C1 segment of cervical spinal cord (tissue), 14 donors: ENCODE measurements at places on chromosomes 2 and 18.

GRCh38 chr18:55407191-55407590, 180.8 kb downstream of the TCF4 start:
- DNase-seq = no peak

- no peak for DNase-seq
These were observed 39.5 kb downstream of the RRM2 start for GRCh38 chr2:10161961-10162441.

DNA sequence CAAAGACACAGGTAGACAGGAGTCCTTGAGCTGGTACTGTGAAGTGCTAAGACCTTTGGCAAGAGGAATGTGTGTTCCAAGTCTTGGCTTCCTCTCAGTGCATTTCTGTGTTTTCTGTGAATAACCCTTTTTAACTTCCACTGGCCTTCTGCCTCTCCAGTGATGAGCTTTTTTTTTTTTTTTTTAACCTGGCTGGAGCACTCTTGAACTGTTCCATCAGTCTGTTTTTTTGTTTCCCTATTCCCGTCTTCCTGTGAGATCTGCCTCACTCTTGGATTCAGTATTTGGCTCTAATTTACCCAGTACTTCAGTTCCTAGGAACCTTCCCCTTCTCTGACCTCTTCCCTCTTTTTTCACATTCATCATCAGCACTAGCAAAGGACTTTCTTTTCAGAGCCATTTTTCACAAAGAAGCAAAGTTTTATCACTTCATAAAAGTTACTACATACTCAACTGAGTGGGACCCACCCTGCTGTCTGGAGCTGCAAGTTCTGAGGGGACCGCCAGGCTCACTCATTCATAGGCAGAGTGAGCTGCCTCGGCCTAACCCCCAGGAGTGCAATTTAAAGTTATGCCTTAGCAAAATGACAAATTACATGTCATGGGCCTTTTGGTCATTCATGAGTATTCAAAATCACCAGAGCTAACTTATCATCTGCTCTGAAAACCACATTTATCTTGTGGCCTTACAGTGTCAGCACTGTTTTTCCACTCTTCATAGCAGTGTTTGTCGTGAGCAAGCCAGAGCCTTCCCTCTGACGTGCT, 126.9 kb upstream of the DAPL1 start:
- DNase-seq = no peak

DNA sequence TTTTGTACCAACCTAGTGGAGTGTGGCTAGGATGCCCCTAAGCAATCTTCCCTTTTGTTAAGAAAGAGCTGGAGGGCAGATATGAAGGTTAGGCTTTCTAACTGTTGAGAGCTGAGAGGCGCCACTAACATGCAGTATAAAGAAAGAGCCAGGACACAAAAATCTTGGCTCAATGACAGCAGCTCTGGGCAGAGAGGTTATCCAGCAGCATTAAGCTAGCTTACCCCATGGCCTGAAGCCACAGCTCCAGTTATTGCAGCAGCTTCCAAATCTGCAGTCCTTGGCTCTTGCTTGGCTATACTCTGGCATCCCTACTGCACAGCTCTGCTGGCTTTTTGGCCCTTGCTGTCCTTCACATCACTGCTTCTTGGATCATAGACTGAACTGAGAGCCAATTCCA, 213.4 kb downstream of the GPD2 start:
- DNase-seq = no peak

DNA sequence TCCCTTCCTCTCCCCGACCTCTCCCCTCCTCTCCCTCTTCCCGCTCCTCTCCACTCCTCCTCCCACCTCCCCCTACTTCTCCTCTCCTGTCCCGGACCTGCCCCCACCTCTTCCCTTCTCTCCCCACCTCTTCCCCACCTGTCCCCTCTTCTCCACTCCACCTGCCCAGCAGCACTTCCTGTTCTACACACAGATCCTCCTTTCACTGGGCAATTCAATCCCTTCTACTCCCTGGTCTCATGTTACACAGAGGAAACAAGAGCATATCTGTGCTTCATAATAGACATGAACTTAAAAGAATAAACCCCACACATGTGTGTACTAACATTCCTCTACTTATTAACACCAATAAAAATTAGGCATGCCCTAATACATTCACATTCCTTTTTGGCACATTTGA, 34.8 kb downstream of the TIMM21 start:
- DNase-seq = no peak

DNA sequence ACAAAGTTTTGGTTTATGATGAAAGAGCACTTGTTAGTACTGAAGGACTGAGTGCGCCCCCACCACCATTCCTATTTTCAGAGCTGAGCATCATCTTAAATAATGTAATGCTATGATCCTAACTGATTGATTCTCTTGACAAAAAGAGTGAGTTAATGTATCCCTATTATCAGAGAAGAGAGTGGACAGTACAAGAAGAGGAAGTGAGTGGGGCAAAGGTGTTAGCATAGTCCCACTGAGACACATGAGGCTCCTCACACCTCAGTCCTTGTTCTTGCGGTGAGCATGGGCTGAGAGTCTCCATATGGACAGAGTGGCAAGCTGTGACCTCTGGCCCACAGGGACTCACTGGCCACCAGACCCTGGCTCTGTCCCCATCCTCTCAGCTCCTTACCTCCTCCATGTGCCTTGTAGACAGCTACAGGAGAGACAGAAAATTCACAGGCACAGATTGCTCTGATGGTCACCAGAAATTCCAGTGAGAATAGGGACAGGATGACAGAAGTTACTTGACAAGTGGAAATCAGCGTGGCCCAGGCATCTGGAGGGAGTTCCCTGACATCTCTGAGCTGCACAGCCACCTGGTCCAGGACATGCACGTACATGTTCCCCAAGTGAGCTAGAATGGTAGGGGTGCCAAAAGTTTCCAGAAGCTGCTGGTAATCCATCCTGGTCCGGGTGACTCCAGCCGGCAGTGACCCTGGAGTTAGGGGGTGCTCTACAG, 32.6 kb downstream of the NAPG start:
- no peak for DNase-seq

- DNase-seq = no peak
These were observed 273.2 kb upstream of the RGPD4 start for GRCh38 chr2:107553539-107553938.

DNA sequence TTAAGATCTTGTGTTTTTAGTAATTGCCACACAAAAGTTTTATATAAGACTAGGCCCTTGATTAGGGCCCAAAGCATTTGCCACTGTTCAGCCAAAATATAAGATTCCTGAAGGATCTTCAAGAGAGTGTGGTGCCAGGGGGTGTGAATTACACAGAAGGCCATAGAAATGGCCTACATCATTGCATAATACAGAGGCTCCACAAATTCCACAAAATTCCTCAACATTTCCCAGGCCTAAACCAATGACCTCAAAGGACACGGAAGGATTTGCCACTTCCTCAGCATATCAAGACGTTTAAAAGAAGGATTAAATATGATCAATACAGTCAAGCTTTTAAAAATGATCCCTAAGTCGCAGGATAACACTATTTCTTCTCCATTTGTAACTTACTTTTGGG, 24.1 kb downstream of the COL6A3 start:
- no peak for DNase-seq
